Caudate nucleus (tissue), 63 donors: ENCODE measurements at places on chromosomes 3 and 15.

- DNase-seq: no peak
These were observed 321.2 kb upstream of the COL8A1 start for GRCh38 chr3:99317201-99317600.

GRCh38 chr3:60708191-60708975 lies 542.9 kb downstream of the FHIT start:
- DNase-seq: no peak

- DNase-seq: no peak
These were observed 6.4 kb upstream of the C15orf39 start for GRCh38 chr15:75195122-75195765.

- no peak for DNase-seq
These were observed 175.2 kb downstream of the ALDH1A2 start for GRCh38 chr15:57890351-57890750.

- no peak for DNase-seq
These were observed 275.0 kb upstream of the SLCO3A1 start for GRCh38 chr15:91578511-91578910.

- DNase-seq: no peak
These were observed 1.5 kb upstream of the C3orf62 start for GRCh38 chr3:49278548-49278947.

DNA sequence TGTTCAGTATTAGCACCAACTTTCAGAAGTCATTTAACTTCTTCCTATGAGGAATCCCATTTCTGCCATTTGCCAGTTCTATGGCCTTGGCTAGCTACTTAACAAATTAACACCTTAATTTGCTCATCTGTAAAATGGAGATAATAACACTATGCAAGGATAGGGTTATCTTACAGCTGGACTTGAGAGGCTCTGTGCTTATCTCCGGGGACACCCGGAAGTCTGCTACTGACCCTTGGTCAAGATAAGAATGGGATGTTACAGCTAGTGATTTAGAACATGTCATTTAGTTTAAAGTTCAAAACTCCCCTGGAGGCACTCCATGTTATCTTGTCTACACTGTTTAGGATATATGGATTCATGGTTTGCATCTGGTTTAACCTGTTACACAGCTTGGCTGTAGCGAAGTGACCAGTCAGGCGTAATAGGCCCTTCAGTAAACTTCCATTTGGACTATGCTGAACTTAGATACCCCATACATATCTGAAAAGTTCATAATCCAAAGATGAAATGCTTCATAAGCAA lies 156.0 kb upstream of the CD96 start:
- DNase-seq: no peak

DNA sequence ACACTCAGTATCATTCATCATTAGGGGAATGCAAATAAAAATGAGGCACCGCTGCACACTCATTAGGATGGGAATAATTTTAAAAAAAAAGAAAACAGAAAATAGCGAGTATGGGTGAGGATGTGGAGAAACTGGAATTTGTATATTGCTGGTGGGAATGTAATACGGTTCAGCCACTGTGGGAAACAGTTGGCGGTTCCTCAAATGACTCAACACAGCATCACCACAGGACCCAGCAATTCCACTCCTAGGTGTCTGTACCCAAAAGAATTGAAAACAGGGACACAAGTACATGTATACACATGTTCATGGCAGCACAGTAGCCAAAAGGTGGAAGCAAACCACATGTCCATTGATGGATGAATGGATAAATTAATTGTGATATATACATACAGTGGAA lies 35.2 kb upstream of the RFTN1 start:
- no peak for DNase-seq

- no peak for DNase-seq
These were observed 172.2 kb downstream of the GHSR start for GRCh38 chr3:172276103-172276502.

GRCh38 chr3:8359133-8359532 lies 142.5 kb upstream of the LMCD1 start:
- DNase-seq: no peak

GRCh38 chr15:42045211-42045615 lies 24.4 kb upstream of the PLA2G4E start:
- DNase-seq: no peak

GRCh38 chr3:71641674-71642073 lies 58.1 kb upstream of the FOXP1 start:
- no peak for DNase-seq

DNA sequence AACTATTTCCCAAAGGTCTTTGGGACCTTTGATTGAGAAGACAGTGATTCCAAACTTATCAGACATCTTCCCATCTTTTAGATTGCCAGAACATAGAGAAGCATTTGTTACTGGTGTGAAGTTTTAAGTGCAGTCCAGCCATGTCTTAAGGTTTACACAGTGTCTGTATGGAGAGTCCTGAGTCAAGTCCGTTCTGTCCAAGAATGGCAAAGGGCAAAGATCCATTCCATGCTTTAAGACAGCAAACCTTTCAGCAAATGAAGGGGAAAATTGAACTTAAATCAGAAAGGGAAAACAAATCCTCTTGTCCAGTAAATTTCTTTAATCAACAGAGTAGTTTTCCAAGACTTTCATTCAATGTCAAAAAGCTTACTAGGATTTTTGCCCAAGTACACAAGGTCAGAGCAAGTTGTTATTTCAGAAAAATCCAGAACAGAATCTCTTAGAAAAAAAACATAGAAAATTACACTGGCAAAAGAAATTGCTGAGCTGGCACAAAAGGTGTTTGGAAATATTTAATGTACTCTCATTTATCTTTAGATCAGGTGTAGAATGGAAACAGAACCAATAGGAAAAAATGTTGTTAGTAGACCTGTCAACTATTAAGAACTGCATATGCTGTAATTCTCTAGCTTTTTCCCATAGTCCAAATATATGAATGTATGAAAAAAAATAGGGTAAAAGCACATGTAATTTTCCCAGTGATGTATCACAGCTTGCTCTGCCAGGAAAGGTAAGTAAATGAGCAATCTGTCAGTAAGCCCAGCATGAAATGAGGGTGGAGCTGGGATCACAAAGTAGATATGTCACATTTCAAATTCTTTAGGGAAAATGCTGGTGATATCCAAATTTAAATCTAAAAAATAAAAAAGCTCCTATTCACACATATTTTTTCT lies 1099.9 kb downstream of the TUSC7 start:
- DNase-seq: no peak

- no peak for DNase-seq
These were observed 11.8 kb upstream of the RIOX2 start for GRCh38 chr3:97983933-97984491.

DNA sequence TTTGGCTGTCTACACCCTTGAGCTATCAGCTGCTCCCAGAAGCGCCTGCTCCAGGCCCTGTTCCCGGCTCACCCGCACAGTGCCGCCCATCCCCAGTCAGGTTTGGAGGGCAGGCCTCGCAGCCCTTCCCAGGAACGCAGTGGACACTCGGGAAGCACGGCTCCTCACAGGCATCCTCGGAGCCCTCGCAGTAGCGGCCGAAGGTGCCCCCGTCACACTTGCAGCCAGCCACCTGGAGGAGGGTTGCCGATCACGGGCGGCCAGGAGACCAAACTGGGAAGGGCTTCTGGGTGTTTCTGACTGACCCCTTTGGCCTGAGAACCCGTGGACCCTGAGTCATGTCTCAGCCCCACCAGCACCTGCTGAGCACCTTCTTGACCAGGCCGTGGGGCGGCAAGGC lies 33.4 kb downstream of the MUC20 start:
- DNase-seq: no peak

- DNase-seq: no peak
These were observed 4.8 kb upstream of the MINDY2 start for GRCh38 chr15:58766290-58766689.

DNA sequence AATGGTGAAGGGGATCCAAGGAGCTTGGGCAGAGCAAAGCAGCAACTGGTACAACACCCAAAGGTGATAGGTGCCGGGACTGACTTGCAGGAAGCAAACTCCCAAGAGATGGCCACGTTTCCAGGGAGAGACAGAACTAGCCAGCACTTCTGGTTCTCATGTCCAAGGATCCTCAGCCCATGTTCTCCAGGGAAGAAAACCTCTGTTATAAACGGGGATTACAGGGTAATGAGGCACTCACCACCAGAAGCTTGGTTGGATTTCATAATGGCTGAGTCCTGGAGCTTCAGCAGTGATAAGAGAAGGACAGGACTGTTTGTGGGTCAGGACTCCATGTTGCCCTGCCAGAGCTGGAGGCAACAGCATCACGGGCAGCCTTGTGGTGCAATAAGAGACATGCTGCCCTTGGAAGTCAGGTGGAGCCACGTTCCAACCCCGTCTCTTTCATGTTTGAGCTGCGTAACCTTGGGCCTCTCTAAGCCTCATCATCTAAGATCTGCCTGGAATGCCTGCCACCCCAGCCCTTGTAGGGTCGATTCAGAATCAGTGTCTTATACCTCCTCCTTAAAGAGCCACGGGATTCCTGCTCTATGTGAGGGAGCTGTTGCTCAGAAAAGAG lies 181.0 kb downstream of the ABHD5 start:
- DNase-seq: no peak

DNA sequence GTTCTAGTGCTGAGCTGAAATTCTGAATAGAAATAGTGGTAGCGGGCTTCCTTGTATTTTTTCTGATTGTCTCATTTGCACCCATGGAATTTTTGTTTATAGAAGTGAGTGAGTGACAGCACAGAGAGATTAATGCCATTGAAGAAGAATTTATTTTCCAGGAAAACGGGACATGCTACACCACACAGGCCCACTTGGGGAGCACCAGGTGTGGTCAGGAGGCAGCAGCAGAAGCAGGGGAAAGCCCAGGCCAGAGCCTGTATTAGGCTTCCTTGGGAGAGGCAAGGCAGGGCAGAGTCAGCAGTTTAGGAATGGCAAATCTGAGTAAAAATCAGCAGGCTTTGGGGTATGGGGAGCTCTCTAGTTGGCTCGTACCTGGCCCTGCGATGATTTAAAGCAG lies 88.4 kb upstream of the ATP11B start:
- DNase-seq: no peak

- DNase-seq: no peak
These were observed 201.1 kb upstream of the ADAMTS9 start for GRCh38 chr3:64888840-64889392.
